ENCODE measurements at places on chromosomes 1 and 21.

DNA sequence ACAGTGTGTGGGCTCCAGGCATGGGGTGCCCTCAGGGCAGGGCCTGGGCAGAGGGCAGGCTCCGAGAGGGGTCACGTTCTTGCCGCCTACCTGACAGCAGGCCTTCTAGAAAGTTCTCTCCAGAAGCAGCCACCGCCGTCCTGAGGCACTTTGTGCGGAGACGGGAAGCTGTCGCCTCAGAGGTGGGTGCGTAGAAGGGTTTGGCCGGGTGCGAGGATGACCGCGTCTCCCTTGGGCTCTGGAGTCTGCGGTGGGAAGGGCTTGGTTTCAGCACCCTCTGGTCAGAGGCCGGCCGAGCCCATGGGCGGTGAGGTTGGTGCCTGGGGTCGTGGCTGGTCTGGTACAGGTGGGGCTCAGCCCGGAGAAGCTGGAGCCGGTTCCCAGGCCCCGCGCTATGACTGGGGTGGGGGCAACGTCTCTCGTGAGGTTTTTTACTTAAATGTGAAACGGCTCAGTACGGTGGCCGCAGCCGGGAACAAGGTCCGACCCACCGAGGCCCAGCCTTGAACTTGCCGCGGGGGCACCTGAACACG is 10.1 kb upstream of the TTLL10 start:
- no peak for DNase-seq

DNA sequence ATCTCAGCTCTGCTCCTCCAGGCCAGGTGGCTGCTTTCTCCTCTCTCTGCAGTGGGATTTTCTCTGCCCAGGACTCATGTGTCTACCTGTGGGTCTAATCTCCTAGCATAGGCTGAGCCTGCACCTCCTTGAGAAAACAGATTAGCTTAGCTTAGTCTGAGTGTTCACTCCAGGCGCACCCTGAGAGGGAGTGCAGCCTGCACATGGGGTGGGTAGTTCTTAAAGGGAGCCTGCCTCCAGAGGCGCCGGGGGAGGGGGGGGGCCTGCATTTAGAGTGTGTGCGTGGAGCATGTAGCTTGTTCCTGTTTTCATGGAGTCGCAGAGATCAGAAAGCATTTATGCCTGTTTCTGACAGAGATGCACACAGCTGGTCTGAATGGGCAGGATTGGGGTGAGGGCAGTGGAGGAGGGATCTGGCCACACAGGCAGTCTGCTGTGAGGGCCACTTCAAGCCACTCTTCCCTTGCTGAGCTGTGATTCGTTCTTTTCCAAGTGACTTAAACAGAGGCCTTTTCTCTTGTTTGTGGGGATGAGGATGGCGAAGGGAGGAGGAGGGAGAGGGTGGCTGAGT is 45.2 kb downstream of the GALNT2 start:
- no peak for DNase-seq

DNA sequence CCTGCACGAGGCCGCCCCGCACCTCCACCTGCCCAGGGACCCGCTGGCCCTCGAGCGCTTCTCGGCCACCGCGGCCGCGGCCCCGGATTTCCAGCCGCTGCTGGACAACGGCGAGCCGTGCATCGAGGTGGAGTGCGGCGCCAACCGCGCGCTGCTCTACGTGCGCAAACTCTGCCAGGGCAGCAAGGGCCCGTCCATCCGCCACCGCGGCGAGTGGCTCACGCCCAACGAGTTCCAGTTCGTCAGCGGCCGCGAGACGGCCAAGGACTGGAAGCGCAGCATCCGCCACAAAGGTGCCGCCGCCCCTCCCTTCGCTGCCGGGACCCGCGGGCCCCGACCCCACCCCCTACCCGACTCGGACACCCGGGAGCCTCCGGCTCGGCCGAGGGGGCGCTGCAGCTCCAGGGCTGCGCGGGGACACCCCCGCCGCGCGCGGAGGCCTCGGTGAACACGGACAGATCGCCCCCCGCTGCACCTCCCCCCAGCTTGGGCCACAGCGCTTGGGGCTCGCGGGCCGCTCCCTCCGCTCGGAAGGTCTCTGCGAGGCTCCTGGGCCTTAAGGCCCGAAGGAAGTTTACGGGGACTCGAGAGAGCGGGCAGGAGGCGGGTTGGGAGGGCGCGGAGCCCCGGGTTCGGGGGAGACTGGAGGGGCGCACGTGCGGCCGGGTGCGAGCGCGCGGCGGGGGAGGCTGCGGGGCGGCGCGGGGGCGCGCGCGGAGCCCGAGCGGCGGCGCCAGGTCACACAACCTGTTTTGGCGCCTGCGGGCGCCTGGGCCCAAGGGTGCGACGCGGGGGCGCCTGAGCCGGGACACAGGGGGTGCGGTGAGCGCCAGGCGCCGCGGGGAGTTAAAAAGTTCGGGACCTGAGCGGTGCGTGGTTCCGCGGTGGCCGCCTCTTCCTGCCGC is 1.2 kb downstream of the SAMD11 start:
- DNase-seq: no peak

DNA sequence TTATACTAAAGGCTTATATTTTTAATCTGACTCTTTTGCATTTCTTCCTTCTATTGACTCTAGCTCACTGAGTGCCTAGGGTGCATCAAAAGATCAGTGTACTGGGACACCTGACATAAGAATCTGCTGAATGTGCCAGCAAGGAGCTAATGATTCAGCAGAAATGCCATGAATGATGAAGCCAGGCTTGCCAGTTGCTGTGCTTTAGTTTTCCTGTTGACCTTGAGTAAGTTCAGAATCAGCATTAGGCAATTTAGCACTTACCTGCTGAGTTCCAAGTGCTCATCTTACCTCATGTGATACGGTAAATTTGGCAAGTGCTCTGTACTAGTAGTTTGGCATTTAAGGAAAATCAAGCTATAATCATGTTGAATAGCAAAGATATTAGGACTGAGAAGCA is 523.2 kb upstream of the B3GALT2 start:
- DNase-seq: no peak

GRCh38 chr1:109619576-109620400 is at the start of the genes AMPD2 and GNAT2:
Gene AMPD2, plus strand, starts transcription at chr1:109619837. Its CDS starts 1,339 bp downstream, at chr1:109621176.
Gene GNAT2, minus strand, starts transcription at chr1:109619616. Its CDS starts 6,746 bp downstream, at chr1:109612870.
- DNase-seq: peak; percentile 70

DNA sequence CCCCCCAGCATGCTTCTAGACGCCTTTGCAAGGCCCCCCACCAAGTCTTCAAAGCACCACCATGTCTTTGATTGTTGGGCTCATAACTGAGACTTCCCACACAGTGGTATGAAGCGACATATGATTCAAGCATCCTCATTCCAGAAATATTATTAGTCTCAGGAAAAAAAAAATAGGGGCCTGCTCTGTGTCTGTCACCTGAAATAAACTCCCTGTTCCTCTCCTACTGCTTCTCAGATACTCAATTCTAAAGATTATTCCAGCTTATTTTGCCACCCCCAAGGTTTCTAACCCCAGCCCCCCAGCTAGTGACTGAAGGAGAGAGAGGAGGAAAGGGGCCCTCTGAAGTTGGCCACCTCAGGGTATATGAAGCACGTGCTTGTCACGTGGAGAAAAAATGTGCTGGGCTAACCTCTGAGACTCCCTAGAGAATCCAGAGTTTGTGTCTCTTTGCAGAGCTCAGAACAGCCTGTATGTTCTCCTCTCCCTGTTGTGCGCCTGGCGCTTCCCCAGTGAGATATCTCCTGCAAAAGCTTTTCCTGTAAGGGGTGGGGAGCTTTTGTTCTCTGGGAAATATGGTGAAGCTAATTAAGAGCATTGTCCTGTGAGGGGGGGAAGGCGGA is 35.9 kb upstream of the RASAL2 start:
- no peak for DNase-seq

DNA sequence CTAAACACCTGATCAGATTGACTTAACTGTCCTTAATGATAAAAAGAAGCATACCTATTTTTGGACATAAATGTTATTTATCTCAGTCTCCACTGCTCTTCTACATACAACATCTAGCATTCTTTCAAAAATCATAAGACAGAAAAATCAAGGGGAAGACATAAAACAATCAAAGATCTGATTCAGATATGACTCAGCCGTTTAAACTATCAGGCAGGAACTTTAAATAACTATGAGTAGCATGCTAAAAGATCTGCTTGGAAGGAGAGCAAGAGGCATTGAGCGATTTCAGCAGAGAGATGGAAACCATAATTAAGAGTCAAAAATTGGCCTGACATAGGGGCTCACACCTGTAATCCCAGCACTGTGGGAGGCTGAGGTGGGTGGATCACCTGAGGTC is 27.2 kb upstream of the SLC22A15 start:
- no peak for DNase-seq

DNA sequence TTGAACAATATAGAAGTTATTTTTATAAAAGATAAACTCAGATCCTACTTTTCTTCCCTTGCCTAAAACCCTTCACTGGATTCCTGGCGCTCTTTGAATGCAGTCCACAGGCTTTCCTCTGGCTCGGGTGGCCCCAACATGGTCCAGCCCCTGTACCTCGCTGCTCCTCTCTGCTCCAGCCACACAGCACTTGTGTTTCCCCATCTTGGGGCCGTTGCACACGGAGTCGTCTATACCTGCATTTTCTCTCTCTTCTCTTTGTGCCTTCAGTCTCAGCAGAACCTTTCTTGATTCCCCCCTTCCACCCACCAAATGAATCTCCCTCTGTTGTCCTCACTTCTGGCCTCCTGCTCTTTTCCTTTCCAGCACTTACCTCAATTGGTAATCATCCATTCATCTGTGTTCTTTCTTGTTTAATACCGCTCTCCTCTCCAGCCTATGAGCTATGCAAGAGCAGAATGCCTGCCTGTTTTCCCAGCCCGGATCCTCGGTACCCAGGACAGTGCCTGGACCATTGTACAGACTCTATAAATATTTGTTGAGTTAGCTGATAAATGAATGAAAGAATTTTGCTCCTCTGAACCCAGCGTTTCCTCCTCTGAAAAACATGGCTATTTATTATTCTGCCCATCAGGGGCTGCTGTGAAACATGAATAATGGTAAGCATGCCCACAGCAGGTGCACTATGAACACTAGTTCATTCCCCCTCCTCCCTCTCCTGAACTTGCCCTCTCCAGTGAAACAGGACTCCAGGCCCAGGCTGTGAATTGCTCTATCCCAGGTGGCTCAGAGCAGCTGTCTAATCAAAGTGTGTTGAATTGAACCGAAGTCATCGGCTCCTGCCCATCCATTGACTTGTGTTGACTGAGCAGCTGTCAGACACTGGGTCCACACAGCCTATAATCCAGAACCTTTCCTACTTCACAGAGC is 266.9 kb downstream of the PTPRU start:
- DNase-seq: no peak

GRCh38 chr1:60637651-60638050 is 444.7 kb upstream of the NFIA start:
- no peak for DNase-seq
